ENCODE measurements at places on chromosomes 3 and 15. TPM values are rescaled to one million over a fixed set of nuclear protein-coding genes. Genes with fewer than 3 reads are reported as not detected.

The MED12L gene
- 2.7 TPM for polyA plus RNA-seq

The ROBO2 gene
- 101 TPM for polyA plus RNA-seq

GRCh38 chr15:67931861-67932260 lies 92.0 kb upstream of the RNU6-1 start:
- no peak for DNase-seq

GRCh38 chr15:45962733-45963132 lies 327.9 kb downstream of the SQOR start:
- DNase-seq, result no peak

The NME9 gene
- 3.4 TPM for polyA plus RNA-seq

DNA sequence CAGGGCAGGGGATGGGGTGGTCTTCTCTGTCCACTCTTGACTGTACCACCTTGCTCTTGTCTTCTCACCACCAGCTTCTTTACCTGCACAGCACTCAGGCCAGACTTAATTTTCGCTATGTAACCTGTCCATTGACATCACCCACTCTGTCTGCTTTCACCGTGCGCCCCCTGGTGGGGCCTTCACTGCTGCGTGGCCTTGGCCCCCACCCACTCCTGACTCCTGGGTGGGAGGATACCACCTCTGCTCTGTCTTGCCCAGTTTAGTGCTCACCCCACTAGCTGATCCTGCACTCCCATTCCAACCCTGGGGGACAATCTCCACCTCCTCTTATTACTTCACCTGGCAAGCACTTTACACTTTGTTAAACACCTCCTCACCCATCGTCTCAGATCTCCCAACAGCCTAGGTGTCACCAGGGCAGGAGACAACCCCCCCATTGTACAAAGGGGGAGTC lies 17.7 kb downstream of the PTH1R start:
- peak; percentile 42 for DNase-seq

GRCh38 chr15:84829428-84829827 lies 12.3 kb downstream of the ALPK3 start:
- DNase-seq, result no peak

- DNase-seq, result no peak
These were observed 2.2 kb downstream of the RPL4 start for GRCh38 chr15:66502491-66502890.

- no peak for DNase-seq
These were observed 107.7 kb downstream of the GHSR start for GRCh38 chr3:172340583-172340982.

- DNase-seq, result no peak
These were observed 1.0 kb downstream of the TMCC1 start for GRCh38 chr3:129892486-129892856.

GRCh38 chr3:52931328-52931727 lies 34.0 kb upstream of the STIMATE start:
- DNase-seq, result no peak

The MBD4 gene
- polyA plus RNA-seq, result 41.8 TPM

DNA sequence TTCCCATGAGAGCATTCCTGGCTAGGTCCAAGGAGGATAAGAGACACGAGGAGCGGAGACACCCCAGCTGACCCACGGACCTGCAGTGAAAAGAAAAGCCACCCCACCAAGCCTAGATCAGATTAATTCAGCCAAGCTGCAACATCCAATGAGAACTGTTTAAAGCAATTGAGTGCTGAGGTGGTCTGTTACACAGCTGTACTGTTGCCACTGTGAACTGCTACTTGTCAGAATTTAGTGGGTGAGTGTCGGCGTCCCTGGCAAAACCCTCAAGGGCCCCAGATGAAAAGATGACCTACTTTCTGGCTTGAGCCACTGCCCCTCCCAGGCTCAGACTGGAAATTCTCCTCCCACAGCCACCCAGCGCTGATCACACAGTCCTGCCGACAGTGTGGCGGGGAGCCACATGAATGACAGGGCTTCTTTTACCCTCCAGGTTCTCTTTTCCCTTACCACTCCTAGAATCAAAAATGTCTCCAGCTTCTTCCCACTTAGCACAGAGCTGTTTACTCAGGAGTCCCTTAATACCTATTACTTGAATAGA lies 26.4 kb upstream of the KBTBD12 start:
- no peak for DNase-seq

DNA sequence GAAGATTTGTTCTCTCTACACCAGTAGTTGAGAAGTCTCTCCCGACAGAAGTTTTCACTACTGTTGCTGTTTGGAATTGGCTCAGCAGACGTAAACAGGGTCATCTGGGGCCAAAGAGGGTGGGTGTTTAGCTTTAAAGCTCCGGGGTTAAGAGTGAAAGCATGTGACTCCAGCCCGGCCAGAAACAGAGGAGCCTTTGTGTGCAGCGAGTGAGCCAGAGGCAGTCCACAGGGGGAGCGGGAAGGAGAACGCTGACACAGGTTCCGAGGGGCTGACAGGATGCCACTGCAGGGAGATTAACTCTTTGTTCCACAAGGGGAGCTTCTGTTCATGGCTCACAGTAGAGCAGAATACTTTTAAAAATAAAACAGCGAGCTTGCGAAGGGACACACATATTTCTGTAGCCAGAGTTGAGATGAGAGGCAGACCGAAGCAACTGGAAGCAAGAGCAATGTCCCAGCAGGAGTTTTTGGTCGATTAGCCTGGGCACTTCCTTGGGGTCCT lies 26.9 kb downstream of the BMF start:
- DNase-seq, result peak; percentile 80

DNA sequence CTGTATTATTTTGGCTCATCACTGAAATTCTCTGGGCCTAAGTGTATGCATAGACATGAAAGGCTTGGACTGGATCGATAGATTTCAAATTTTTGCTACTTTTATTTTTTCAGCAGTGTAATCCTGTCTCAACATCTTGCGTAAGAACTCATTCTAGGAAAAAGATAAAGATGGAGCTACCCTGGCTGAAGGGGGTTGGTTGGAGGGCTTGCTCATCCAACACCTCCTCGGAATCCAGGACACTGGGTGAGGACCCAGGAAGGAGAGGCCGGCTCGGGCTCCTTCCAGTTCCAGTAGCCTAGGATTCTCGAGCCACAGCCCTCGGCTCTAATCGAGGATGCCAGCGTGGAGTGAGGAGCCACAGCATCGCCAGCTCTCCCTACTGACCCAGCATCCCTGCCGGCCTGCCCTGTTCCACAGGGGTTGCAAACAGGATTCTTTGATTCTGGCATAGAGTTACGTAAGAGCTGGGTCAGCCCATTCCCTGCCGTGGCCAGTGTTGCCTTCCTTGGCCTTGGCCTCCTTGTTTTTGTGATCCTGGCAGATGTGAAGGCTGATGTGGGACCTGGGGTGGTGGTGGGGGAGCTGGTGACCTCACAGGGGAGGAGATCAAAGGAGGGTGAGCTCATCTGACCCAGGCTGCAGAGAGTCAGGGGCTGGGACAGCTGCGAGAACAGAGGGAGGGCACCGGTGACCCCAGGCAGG lies 149.5 kb downstream of the ALDH1A2 start:
- no peak for DNase-seq

The DPPA2 gene
- polyA plus RNA-seq, result 1.3 TPM

- DNase-seq, result no peak
These were observed 6.1 kb upstream of the SCAANT1 start for GRCh38 chr3:63918321-63918720.

DNA sequence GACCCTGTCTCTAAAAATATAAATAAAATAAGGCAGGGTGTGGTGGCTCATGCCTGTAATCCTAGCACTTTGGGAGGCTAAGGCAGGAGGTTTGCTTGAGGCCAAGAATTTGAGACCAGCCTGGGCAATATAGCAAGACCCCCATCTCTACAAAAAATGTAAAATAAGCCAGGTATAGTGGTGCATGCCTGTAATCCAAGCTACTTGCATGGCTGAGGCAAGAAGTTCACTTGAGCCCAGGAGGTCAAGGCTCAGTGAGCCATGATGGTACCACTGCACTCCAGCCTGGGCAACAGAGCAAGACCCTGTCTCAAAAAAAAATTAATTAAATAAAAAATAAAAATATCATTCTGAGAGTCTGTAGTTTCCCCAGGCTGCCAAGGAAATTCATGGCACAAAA lies 4.1 kb upstream of the JAGN1 start:
- no peak for DNase-seq

- no peak for DNase-seq
These were observed 130.8 kb downstream of the UACA start for GRCh38 chr15:70632491-70633102.

The CXCR6 gene
- polyA plus RNA-seq, result 0.07 TPM

The PLSCR5 gene
- not detected for polyA plus RNA-seq

The VGLL3 gene
- 5.5 TPM for polyA plus RNA-seq

The OIP5 gene
- 8.3 TPM for polyA plus RNA-seq

The TM6SF1 gene
- 2.6 TPM for polyA plus RNA-seq

DNA sequence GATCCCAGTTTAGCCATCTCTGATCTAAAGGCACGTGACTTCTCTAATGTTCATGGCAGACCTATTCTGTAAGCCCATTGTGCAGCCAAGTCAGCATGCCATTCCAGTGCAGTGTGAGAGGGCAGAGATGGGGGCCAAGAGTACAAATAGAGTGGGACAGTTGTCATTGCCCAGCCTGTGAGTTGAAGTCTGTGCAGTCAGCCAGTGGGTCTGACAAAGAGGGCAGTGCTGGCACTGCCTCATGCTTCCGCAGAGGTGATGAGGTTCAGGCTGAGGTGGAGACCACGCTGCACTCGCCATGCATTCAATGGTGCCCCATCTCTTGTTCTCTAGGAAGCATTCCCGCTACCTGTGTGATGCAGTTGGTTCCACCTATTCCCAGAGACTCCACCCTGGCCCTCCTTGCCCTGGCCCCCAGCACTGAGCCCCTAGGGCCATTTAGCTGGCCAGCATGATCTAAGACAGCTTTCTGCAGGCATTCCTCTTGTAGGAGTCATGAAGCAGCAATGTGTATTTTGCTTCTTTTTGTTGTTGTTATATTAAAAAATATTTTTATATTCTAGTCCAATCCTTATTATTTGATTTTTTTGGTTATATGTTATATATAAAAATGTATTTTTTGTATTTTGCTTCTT lies 3.7 kb downstream of the MRAS start:
- DNase-seq, result no peak

DNA sequence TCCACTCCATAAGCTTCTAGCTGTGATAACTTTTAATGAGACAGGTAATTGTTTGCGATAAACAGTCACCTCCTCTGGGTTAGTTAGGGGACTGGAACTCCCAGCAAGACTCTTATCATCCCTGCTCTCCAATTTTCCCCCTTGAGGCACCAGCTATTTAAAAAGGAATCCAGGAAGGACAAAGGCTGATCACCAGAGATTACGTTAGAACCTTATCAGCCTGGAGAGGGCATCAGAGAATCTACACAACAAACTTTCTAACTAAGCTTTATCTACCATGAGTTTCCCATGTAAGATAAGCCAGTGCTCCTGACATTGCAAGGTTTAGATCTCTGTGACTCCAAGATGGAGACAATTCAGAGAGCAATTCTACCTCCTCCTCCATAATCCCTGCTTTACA lies 31.3 kb downstream of the GPR176 start:
- no peak for DNase-seq

- no peak for DNase-seq
These were observed 8.9 kb upstream of the RLBP1 start for GRCh38 chr15:89230277-89230676.

- no peak for DNase-seq
These were observed 253.9 kb downstream of the RPLP1 start for GRCh38 chr15:69706353-69707097.

DNA sequence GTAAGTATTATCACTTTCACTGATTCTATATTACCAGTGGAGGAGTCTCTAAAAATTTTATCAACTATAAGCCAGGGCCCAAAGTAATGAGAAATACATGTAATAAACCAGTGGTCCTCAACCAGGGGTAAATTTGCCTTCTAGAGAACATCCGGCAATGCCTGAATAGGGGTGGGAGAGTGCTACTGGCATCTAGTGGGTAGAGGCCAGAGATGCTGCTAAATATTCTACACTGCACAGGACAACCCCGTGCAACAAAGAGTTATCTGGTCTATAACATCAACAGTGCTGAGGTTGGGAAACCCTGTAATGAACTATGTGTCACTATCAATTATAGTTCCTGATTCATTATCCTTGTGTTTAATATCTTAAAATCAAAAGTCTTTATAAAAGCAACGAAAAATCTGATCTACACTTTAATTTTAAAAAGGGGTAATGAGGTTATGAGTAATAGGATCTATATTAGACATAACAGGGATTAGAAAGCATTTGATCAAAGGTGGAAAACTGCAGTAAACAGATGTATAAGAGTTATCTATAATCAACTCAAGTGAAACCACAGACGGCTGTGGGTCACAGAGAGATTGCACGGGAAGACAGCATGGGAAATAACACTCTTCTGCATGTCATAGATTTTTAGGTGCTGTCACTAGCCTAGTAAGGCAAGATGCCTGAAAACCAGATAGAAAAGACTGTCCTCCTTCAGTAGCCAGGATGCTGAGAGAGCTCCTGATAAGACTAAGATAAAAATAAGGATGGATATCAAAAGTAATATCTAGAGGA lies 2.0 kb downstream of the LYSMD2 start:
- no peak for DNase-seq

- DNase-seq, result no peak
These were observed 92.0 kb upstream of the SLC6A11 start for GRCh38 chr3:10723991-10724390.

GRCh38 chr3:34891941-34892340 lies 747.4 kb upstream of the ARPP21 start:
- no peak for DNase-seq

DNA sequence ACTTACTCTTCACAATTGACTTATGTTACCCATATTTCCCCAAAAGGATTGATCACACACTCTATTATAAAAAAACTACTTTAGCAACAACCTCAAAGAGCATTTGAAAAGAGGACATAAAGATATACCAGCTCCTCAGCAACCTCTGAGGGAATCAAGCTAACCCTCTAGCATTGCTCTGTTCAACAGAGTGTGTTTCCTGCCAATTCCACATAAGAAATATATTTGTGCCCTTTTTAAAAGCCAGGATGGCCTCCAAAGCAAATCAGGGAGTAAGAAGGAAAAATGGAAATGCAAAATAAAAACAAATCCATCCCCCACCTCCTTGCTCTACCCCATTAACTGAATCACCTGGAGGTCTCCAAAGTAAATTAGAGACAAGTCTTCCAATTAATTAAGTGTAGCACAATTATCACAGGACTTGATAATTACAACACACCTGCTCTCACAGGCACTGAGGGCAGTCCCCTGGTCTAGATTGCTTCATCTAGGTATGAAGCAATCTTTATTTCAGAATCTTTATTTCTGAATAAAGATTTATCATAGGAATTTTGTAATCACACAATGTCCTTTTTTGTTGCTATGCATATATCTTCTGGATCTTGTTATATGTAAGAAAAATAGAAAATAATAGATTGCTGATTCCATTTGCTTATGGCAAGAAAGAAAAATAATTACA lies 34.8 kb downstream of the GPR176 start:
- DNase-seq, result no peak

The GOLGA8G gene
- polyA plus RNA-seq, result 0.22 TPM

All from renal pelvis (tissue), 12 donors.